Stimulated activated naive CD8-positive, alpha-beta T cell treated with anti-CD3 and anti-CD28 coated beads, Interleukin-15, Interleukin-2, amounts not matched to agents 100 U/mL and 50 U/mL, for 24 hours (primary cell): ENCODE measurements at places on chromosomes 2 and 18.

DNA sequence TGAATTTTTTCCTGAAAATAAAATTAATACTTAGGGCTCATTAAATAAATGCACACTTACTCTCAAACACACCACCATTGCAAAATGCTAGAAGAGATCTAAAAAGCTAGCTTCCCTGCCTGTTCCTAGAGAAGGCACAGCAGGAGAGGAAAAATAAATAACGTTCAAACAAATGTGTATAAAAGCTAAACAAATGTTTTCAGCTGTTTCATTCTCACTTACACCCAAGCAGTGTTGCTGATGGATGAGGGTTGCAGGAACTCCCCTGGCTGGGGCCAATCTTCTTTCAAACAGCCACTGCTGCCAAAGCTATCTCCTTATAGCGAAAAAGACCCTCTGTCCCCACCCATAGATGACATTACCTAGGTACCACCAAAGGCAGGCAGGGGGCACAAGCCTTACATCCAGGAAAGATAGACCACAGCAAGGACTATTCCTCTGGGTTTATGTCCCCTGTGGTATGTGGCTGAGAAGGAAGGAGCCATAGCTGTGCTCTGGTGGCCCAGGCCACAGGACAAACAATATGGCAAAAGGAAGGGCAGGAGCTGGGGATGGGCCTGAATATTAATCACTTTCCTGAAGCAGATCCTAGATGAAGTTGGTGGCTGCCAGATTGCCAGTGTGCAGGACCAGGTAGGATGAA is 214.6 kb downstream of the TTC32 start:
- DNase-seq: no peak

DNA sequence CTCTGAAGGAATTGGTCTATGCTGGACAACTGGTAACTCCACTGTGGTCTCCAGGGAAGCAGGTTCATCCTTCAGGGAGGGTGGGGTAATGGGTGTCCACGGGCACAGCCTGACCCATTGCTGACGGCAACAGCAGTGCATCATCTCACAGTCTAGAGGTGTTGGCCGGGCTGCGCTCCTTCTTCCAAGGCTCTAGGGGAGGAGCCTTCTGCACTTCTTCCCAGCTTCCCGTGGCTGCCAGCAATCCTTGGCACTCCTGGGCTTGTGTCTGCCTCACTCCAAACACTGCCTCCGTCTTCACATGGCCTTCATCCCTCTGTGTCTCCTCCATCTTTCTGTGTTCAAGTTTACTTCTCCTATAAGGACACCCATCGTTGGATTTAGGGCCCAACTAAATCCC is 166.2 kb downstream of the CTIF start:
- no peak for DNase-seq

DNA sequence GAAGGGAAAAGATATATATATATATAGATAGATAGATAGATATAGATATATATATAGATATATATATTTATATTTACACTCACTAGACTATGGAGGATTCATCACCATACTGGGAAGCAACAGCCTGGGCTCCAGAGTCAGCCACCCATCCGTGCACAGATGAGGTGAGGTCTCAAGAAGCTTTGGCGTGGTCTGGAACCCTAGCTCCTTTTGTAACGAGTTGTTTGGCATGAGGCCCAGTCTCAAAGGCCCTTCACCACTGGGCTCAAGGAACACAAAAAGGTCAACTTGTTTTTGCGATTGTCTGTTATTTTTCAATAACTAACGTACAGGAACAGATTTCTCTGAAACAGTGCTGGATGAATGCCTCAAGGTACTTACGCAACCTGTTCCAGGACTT is 448.7 kb downstream of the CMPK2 start:
- no peak for DNase-seq

DNA sequence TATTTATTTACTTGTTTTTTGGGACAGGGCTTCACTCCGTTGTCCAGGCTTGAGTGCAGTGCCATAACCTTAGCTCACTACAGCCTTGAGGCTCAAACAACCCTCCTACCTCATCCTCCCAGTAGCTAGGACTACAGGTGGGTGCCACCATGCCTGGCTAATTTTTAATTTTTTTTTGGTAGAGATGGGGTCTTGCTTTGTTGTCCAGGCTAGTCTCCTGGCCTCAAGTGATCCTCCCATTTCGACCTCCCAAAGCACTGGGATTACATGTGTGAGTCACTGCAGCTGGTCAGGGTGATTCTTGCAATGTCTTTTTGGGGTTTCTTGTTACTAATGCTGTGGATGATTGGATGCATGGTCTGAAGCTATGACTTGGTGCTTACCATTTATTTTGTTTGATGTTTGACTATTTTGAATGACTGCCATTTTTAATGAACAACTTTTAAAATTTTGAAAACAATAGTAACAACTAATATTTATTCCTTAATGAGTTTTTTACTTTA is 6.5 kb downstream of the CERS6 start:
- no peak for DNase-seq

DNA sequence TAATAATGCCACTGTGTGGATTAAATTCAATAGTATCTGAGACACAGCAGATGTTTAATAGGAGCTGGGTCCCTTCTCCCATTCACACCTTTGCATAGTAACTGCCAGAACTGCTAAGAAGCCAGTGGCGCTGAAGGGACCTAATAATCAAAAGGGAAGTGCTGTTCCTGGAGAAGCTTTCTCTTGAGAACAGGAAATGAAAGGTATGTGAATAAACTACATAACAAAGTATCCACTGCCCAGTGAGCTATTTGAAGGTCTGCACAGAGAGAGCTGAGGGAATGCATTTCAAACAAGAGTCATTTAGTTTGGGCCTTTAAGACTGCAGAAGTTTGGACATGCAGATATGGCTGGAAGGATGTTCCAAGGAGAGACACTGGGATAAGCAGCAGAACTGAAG is 56.1 kb upstream of the KIDINS220 start:
- no peak for DNase-seq

- DNase-seq: no peak
These were observed 38.1 kb downstream of the ST8SIA5 start for GRCh38 chr18:46718501-46719341.

DNA sequence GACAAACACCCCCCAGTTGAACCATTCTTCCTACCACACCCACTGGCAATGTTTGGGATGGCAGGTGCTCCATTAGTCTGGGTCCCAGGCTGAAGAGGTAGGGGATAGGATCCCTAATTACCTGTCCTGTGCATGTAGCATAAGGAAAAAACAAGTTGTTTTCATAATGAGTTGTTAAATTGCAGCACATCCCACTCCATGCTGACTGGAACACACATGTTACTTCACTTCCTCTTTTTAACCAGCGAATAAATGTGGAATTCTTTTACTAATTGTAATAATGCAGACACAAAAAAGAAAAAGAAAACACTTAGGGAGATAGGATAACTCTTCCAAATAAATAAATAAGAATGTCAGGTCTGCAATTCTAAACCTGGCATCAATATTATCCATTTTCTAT is 11.8 kb upstream of the CBLN2 start:
- no peak for DNase-seq

DNA sequence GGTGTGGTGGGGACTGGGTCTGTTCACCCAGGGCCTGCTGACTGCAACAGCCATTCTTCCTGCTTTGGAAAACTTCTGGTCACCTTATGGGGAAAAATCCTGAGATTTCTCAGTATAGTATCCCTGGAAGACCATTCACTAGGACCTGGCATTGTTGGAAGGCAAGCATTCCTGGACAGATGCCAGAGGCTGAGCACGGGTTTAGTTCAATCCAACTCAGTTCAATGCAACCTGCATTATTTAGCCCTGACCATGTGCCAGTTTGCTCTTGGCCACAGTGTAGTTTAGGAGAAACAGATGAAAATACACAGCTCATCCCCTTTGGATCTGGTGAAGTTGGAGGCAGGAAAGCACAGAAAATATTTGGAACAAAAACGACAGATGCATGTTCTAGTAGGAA is 95.9 kb downstream of the LPIN1 start:
- no peak for DNase-seq

GRCh38 chr18:64405161-64405560 is 256.3 kb upstream of the LINC00305 start:
- DNase-seq: no peak

DNA sequence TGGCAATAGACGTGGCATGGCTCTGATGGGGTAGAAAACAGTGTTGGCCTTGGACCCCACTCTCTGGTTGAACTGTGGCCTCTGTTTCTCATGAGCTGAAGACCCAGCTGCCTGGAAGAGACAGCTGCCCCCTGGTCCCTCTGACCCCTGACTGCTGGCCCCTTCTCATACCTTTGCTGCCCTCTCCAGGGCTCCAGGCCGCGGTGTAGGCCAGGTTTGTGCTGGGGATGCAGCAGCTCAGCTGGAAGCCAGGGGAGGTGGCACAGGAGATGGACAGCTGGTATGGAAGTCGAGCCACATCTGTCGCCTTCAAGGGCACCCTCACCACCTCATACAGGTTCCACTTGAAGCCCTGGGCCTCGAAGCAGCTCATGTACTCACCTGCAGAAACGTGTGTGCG is 31.7 kb upstream of the SELENOI start:
- no peak for DNase-seq
